ENCODE measurements at places on chromosomes 3 and 15.
A peak's percentile ranks its signal among the peaks of the same experiment; 100 is the strongest.

- DNase-seq, result no peak
Measured at GRCh38 chr15:49096090-49096750, 50.0 kb upstream of the SECISBP2L start.

GRCh38 chr3:156535162-156535627 is 19.7 kb downstream of the SSR3 start:
- peak; percentile 100 for DNase-seq

DNA sequence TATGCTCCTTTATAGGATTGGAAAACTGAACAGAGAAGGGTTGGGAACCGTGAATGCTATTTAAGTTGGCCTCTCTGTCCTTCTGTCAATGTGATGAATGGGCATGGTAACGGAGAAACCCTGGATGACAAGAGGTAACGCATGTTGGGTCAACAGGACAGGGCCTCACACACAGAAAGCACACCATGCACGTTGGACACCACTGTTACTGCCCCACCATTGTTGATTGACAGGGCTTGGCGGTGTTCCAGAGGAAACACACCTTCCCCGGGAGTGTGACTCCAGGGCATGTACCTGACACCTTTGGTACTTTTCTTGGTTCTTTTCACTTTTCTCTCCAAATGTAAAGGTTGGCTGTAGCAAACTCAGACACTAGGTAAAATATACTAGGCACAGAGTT is 548.5 kb downstream of the OCA2 start:
- no peak for DNase-seq

GRCh38 chr3:133804896-133805295 is 719 bp upstream of the SRPRB start:
- no peak for DNase-seq

GRCh38 chr3:114569186-114569585 is 275.4 kb downstream of the TIGIT start:
- DNase-seq, result peak; percentile 68

DNA sequence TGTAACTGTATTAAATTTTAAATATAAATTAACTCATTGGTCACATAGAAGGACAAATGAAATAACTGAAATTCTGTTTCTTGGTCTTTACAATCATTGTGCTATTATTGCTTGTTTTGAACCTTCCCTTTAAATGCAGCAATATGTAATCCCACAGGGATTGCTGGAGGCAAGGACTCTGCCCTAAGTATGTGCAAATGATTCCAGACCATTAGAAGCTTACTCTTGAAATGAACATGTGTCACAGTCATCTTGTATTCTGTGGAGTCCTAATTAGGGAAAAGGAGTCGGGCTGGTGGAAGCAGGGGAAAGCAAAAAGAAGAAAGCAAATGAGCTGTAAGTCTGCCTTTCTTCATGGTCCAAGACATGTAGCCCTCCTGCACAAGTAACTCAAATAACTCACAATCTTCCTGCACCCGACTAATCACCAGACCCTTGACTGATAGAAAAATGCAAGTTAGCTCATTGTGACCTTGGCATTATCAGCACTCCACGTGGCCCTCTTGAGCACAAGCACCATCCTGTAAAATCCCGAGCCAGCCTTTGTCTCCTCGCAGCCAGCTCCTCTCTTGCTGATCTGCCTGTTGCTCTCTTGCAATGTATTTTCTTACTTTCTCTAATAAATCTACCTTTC is 2.3 kb upstream of the TMPRSS7 start:
- DNase-seq, result no peak

- no peak for DNase-seq
Measured at GRCh38 chr3:195577645-195578177, 6.0 kb downstream of the APOD start.

DNA sequence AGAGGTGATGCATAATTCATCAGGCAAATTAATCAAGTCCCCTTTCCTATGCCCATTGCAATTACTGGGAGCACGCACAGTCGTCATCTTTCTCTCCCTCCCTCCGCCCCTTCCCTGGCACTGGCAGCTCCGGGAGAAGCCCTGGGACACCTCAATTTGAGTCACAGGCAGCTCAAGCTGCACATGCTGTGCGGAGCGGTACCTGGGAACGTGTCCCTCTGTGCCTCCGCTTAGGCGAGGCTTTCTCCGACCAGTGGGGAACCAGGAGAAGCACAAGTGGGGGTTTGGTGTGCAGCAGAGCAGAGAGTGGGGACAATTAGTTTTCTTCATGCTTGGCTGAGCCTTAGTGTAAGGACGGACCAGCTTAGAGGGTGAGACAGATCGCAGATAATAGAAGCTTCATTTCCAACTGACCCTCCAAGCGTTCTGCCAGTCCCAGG is 88.3 kb downstream of the SOX14 start:
- DNase-seq, result no peak

DNA sequence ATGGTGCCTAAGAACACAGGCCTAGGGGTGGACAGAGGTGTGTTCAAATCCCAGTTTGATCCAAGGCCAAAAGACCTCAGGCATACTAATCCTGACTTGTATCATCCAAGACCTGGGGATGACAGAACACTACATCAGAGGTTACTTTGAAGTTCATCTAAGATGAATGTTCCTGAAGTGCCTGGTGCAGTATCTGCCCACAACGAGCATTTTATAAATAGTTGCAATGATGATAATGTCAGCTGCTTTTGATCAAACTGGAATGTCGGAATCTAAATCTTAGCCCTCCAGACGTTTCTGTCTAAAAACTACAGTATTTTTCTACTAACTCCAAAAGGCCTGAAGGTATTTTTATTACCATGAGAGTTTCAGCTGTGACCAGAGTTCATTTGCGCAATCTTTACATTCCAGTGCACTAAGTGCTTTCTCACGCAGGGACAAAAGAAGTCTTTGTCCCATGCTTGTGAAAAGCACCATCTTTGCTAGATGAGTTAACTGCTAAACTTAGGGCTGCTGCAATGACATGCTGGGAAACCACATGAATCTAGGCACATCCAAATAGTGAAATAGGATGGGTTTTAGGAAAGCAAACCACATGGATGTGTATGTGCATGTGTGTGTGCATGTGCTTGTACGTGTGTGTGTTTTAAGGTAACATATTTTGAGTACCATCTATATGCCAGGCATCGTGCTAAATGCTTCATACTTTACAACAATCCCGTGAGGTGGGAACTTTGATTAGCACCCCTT is 18.1 kb downstream of the ANXA2 start:
- DNase-seq, result peak; percentile 98

DNA sequence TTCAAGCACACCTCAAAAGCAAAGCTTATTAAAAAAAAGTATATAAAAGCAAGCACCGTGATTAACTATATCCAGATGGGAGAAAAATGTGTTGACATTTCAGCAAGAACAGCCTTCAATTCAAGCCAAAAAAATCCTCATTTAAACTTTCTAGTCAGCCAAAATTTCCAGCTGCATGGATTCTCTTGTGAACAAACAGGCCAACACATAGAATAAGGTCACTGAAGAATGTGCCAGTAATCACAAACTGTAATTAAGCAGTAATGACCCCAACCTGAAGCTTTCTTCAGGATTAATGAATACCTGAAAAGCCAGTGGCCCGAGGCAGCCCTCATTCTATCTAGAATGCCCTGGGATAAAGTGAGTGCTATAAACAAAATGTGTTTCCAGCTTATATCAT is 130.7 kb upstream of the KCNMB2 start:
- no peak for DNase-seq

- DNase-seq, result no peak
Measured at GRCh38 chr15:73382115-73382514, 13.4 kb upstream of the HCN4 start.

DNA sequence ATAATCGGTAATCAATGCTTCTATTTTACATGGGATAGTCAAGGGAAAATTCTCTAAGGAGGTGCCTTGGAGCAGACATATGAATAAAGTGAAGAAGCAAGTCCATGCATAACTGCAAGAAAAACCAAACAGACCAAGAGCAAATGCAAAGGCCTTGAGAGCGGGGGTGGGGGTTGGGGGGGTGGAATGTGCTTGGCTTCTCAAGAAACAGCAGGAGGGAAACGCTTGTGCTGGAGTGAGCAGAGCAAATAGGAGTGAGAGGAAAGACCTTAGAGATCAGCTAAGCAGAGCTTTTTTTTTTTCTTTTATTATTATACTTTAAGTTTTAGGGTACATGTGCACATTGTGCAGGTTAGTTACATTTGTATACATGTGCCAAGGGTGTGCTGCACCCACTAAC is 260.8 kb downstream of the ARPP21 start:
- DNase-seq, result no peak

GRCh38 chr3:68287101-68287500 is 632.7 kb upstream of the SUCLG2 start:
- no peak for DNase-seq

DNA sequence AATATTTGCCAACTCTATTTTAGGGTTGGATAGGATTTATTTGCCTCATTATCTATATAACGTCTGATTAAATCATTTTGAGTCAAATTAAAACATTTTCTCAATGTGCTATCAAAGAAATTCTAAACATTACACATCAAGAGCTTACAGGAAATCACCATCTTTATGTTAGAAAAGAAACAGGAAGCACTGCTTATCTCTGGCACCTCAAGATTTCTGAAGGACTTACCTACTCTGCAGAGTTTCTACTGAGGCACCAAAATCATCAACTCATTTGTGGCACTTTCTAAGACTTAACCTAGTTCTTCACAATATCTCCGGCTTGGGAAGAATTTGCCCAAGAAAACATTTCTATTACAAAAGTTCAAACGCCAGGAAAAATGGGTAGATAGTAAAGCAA is 181.3 kb upstream of the EOMES start:
- no peak for DNase-seq

GRCh38 chr15:61923173-61923572 is 137.1 kb downstream of the VPS13C start:
- no peak for DNase-seq

- DNase-seq, result peak; percentile 47
Measured at GRCh38 chr3:1214933-1215332, 122.1 kb downstream of the CNTN6 start.

- DNase-seq, result peak; percentile 21
Measured at GRCh38 chr3:45462522-45463265, 74.3 kb downstream of the LARS2 start.

GRCh38 chr3:125670945-125671344 is 75.6 kb upstream of the OSBPL11 start:
- no peak for DNase-seq

DNA sequence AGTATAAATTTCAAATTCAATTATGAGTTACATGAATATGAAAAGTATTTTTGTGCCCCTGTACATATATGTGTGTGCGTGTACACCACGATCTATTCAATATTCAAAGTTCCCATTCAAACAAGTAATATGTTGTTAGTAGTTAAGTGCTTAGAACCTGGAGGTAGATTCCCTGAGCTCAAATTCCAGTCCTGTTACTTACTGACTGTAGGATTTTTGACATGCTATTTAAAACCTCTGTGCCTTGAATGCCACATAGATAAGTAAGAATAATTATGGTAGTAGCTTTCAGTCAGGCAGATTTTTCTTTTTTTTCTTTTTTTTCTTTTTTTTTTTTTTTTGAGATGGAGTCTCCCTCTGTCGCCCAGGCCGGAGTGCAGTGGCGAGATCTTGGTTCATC is 53.3 kb upstream of the CMSS1 start:
- DNase-seq, result no peak

DNA sequence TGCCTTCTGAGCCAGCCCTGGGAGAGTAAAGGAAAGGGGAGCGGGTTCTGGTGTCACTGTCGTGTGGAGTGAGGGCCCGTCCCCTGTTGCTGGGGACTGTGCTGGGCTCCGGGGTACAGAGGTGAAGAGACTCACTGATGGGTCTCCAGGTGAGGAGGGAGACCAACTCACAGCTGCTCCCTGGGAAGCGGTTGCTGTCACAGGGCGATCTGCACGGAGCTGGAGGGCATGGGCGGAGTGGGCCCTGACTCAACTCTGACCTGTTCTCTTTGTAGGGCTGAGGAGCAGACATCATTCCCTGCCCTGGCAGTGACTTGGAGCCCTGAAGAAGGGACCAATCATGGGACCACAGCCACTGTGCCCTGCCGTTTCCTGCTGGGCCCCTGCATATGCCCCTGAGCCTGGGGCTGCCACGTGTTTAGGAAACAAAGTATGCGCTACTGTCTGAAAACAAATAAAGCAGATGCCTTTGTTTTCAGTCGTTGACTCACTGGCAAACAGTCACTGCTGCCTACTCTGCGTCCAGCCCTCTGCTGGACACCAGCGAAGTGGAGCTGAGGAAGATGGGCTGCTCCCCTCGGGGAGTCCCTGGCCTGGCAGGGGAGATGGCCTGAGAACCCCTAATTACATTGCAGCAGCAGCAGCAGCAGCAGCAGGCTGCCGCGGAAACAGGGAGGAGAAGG is 22.9 kb upstream of the PLXNA1 start:
- peak; percentile 73 for DNase-seq

DNA sequence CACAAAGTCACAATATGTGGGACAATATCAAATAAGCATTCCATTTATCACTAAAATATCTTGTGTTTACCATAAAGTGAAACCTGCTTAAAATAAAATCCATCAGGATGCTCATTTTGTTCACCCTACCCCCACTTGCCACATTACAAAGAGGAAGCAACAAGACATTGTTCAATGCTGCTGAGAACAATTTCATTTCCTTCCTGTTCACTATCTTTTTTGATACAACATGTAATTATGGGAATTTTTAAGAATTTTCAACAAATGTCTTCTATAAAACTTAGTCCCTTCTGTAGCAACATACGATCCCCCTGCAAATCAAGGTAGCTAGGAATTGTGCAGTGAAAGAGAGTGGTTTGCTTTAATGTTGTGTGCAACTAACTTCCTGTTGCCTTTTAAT is 34.9 kb upstream of the GPR160 start:
- DNase-seq, result no peak

- DNase-seq, result no peak
Measured at GRCh38 chr3:40192628-40193027, 116.9 kb upstream of the EIF1B start.

GRCh38 chr15:81304226-81304625 is 19.7 kb downstream of the STARD5 start:
- DNase-seq, result peak; percentile 80

- DNase-seq, result no peak
Measured at GRCh38 chr3:82088749-82089148, 327.3 kb upstream of the GBE1 start.

DNA sequence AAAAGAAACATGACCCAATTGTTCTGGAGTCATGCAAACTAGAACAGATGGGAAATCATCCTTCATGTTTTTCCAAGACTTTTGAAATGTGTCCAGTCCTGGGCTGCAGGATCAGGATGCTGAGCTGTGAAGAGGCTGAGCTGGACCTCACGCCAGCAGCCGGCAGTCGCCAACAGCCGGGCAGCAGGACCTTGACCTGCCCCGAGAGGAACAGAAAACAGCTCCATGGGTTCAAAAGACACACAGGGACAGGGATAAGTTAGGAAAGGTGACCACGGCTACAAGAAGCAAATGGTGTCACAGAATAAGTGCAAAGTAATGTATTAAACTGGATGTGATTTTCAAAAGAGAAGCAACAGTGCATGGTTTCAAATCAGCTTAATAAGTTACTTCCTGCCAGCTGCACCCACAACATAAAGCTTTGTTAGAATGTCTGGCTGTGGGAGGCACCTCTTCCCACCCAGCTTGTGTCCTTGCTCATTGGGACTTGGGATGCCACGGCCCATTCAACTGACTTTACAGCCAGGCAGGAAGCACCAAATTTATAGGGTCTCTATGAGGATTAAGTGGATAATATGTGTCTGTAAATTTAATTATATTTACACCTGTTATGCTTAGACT is 266.4 kb downstream of the GABRG3 start:
- DNase-seq, result no peak

GRCh38 chr3:46276497-46277099 is 34.3 kb downstream of the CCR3 start:
- DNase-seq, result no peak

GRCh38 chr3:108047987-108048386 is 42.8 kb downstream of the CD47 start:
- DNase-seq, result no peak

Data from IMR-90 (cell line).